ENCODE measurements at places on chromosomes 6 and 20.

DNA sequence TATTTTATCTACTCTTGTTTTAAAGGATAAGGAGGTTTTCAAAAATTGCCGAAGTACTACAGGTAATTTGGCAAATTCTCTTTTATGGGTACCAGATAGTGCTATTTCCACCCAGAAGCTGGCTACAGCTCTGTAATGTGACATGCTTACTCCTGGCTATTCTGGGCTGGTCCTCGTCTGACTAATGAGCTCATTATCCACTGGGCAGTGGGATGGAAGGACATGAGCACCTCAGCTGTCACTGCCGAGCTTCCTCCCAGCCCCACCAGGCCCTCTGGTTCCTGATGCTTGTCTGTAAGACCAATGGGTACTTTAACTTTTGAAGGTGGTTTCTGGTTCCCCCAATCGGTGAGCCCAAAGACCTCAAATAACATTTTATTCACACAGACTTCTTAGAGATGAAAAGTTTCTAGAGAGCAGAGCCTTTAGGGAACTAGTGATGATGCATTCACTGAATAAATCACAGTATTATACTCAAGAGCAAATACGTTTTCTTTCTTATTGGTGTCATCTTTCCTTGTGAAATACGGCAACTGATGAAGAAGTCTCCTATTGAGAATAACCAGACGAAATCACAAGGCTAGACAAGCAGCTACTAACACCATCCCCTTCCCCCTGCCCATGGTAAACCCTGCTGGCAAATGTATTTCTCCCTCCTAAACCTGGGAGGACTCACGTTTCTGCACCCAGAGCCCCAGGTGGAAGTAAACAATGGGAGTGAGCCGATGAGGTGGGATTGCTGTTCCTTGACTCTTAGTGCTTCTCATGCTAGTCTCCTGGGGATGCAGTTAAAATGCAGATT, 80.8 kb downstream of the SLC22A3 start:
- no peak for DNase-seq

DNA sequence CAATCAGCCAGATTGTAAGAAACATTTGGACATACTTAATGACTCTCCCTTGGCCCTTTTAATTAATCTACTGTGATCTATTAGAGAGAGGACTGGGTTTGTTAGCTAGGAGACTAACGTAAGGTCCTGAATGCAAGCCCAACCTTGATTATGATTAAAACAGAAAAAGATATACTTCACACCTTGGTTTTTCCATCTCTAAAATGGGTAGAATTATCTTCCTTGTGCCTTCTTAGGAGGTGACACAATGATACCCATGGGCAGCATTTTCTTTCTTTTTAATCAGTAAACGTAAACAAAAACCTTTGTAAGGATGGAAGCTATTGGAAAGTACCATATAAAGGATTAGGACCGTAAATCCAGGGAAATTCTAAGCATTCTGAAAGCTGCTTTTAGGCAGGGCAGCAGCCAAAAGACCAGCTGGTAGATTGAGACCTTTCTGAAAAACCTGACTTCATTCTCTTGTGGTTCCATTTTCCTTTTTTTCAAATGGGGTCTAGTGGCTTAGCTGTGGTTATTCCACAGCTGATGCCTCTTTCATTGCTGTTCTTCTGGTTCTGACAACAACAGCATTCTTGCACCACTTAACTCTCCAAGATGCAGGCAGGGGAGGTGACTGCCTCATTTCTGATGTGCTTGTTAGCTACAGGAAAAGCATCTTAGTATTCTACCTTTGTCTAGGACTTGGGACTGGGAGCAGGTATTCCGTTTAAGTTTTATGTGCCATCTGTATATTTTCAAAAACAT, 27.4 kb downstream of the RREB1 start:
- peak; percentile 47 for DNase-seq

GRCh38 chr6:100132005-100132404, 138.0 kb upstream of the MCHR2 start:
- peak; percentile 41 for DNase-seq

- DNase-seq = no peak
Measured at GRCh38 chr6:128516514-128516898, 3.9 kb downstream of the PTPRK start.

DNA sequence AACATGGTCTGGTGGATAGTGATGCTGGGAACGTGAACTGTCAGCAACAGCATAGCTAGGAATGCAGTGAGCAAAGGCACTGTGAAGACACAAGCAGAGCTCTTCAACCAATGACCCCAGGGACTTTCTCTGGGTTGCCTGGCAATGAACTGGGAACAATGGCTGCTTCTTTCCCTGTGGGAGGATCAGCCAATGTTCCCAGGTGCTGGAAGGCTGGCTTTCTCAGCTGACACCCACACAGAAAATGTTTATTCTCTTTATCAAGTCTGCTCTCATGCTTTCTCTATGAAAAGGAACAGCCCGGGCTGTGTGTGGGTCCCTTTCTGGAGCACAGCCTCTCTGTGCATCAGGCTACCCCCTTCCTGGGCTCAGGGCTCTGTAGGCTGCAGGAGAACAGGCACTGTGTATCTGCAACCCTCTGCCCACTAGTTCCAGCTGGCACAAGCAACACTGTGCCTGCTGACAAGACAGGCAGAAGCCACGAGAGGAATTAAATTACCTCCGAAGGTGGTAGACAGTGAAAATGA, 54.2 kb downstream of the HFE start:
- DNase-seq = no peak

All from activated CD4-positive, alpha-beta T cell treated with anti-CD3 and anti-CD28 coated beads, Interleukin-10, Interleukin-2, amounts not matched to agents 100 ng/mL and 50 ng/mL, durations not matched to agents 16 hours and 8 hours (primary cell).